ENCODE measurements at places on chromosomes 2 and 18. TPM values are rescaled to one million over a fixed set of nuclear protein-coding genes. Genes with fewer than 3 reads are reported as not detected.

EFEMP1 gene
- total RNA-seq: 6,170 TPM

LYPD1 gene
- 1.9 TPM for total RNA-seq

SFT2D3 gene
- total RNA-seq: 5.2 TPM

PLCL1 gene
- total RNA-seq: 7.3 TPM

RESP18 gene
- total RNA-seq: not detected

DES gene
- not detected for total RNA-seq

IHH gene
- total RNA-seq: 0.33 TPM

GALR1 gene
- total RNA-seq: not detected

MAP3K19 gene
- total RNA-seq: not detected

SPP2 gene
- total RNA-seq: not detected

ASNSD1 gene
- total RNA-seq: 63.5 TPM

LOXL3 gene
- total RNA-seq: 1.6 TPM

KLHL41 gene
- 0.19 TPM for total RNA-seq

TNS1 gene
- 25.7 TPM for total RNA-seq

COLEC12 gene
- 4.2 TPM for total RNA-seq

TUBA4B gene
- not detected for total RNA-seq

MC2R gene
- not detected for total RNA-seq

NXPH2 gene
- total RNA-seq: not detected

PARD3B gene
- total RNA-seq: 18.1 TPM

CLIP4 gene
- total RNA-seq: 20.9 TPM

XPO1 gene
- total RNA-seq: 199 TPM

SLC11A1 gene
- total RNA-seq: under 0.01 TPM

TACR1 gene
- not detected for total RNA-seq

TXNDC2 gene
- total RNA-seq: 0.10 TPM

CTAGE1 gene
- not detected for total RNA-seq

PSD4 gene
- total RNA-seq: 0.65 TPM

CXCR1 gene
- not detected for total RNA-seq

SCYGR4 gene
- total RNA-seq: not detected

ACTR2 gene
- 109 TPM for total RNA-seq
